ENCODE measurements at places on chromosomes 5 and 9. TPM values are rescaled to one million over a fixed set of nuclear protein-coding genes. Genes with fewer than 3 reads are reported as not detected.

GHR gene
- total RNA-seq, result 12.2 TPM

GRCh38 chr9:17742067-17742466, 163.2 kb downstream of the SH3GL2 start:
- no peaks in the 10 kb centered on the region for H3K36me3 ChIP-seq
- no peak for DNase-seq
- H3K4me1 ChIP-seq, result no peaks in the 10 kb centered on the region
- H3K27ac ChIP-seq, result no peak overlapping the region

GRCh38 chr9:7387840-7388239, 411.7 kb downstream of the DMAC1 start:
- H3K27ac ChIP-seq, result no peak overlapping the region
- H3K27me3 ChIP-seq, result no peaks in the 10 kb centered on the region
- H3K4me3 ChIP-seq, result no peak overlapping the region
- no peaks in the 10 kb centered on the region for H3K36me3 ChIP-seq

DNA sequence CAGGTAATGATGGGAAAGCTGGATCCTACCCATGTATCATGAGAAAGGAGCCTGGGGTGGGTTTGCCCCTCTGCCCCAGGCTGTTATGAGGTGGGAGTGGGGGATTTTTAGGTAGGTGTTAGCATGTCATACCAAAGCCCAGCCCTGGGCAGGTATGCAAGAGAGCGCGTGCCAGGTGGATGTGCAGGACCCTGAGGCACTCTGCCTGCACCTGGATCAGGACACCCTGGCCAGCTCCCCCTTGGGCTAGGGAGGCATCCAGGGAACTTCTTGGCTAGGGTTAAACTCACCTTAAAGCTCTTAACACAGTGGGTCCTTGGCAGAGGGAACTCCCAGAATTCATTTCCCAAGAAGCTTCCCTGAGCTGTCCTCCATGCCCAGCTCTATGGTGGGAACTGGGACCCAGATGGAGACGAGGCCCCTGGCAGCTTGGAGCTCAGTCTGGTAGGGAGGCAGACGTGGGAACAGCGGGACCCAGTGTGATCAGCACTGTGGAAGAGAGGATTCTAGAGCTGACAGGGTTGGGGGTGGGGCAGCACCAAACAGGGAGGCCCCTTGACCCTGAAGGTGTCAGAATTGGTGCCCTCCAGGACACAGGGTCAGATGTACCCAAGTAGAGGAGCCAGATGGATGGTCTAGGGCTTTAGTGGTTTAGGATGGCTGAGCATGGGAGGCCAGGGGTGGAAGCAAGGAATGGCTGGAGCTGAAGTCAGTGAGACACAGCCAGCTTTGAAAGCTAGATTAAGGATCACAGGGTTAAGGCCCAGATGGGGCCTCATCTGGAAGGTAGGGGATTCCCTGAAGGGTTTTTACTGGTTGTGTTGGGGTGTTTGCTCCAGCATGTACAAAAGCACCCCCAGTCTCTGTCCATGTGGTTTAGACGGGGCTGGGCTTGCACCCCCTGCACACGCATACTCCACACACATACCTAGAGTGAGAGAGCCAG, 2.2 kb upstream of the PRR7 start:
- H3K27ac ChIP-seq, result no peak overlapping the region
- no peaks in the 10 kb centered on the region for H3K27me3 ChIP-seq
- no peak for DNase-seq
- H3K4me3 ChIP-seq, result no peak overlapping the region

DNA sequence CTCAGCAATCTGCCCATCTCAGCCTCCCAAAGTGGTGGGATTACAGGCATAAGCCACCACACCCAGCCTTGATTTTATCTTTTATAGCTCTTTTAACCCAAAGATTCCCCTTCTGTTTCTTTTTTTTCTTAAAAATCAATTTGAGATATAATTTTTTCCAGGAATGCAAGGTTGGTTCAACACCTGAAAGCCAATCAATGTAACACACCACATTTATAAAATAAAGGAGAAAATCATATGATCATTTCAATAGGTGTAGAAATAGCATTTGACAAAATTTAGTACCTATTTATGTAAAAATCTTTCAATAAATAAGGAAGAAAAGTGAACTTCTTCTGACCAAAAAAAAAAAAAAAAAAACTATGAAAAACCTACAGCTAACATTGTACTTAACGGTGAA, 3.7 kb upstream of the ASS1 start:
- peaks cover 25% of the 10 kb centered on the region for H3K27me3 ChIP-seq
- no peaks in the 10 kb centered on the region for H3K36me3 ChIP-seq
- H3K4me1 ChIP-seq, result peaks cover 18% of the 10 kb centered on the region
- H3K27ac ChIP-seq, result no peak overlapping the region

All from spinal cord (tissue), 10 donors.